ENCODE measurements at places on chromosomes 12 and 14.

- peak; percentile 28 for DNase-seq
These were observed 23.9 kb upstream of the FLVCR2 start for GRCh38 chr14:75554482-75554881.

- DNase-seq, result no peak
These were observed 17.8 kb downstream of the GUCY2C start for GRCh38 chr12:14678547-14679150.

DNA sequence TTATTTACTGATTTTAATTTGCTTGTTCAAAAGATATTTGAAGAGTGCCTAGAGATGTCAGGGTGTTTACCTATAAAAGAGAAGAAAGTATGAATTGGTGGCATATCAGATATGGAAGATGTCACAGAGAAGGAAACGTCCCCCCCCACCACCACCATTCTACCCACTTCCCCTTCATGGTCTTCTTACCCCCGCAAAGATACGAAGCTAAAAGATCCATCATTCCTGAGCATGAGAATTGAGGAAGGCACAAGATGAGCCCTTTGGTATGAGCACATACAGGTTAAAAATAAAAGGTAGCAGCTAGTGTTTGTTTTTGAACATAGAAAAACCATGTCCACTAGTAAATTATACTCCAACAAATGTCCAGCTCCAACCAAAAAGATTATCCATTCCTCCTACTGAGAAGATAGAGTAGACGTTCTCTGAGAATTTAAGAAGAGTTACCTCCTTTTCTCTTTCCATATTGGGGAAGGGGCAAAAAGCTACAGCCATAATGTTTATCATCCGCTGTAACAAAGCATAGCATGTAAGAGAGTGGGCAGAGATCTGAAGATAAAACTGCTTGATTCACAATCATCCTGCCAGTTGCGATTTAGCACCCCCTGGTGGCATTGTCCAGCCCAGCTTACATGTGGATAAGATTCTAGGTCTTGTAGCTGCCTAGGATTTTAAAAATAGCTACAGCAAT is 29.1 kb downstream of the NFYB start:
- peak; percentile 75 for DNase-seq

DNA sequence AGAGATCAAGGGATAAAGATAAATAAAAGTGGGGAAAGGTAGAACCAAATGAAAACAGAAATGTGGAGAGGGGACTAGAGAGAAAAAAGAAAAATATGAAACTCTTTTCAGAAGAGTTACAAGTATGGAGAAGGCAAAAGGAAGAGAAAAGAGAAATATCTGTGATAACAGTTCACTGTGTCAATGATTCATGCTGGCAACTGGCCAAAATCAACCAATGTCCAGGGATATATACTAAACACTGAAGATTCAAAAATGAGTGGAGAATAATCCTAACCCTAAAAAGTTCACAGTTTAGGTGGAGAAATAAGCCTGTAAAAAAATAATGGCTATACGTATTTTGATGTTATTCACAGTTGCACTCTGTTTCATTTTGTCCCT is 372.3 kb upstream of the KITLG start:
- DNase-seq, result peak; percentile 41

DNA sequence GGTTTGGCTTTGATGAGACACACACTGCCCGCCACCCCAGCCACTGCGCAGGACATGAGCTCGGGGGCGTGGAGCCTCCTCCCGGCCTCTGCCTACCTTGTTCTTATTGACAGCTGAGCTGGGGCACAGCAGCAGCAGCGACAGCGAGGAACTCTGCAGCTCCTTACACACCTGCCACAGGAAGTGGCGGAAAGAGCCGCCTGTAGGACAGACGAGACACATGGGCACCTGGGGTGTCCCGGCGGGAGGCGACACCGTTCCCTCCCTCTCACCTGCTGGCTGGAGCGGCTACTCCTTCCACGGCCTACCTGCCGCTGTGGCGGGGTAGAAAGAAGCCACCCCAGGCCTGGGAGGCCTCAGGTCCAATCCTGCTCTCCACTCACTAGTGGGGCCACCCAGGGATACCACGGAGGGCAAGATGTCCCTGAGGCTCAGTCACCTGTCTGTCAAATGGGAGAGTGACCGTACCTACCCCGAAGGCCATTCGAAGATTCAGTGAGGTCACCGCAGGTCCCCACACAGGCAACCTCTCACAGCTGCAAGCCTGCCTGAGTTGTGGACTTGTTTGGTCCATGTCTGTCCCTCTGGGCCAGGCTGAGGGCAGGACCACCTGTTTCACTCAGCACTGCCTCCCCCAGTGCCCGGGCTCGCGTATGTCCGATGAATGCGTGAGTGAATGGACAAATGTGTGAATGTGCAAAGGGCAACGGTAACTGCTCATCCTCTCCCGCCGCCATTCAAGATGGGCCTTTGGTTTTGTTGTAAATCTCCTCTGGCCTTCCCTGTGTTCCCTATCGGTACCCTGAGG is 42.6 kb downstream of the TRAFD1 start:
- DNase-seq, result no peak

DNA sequence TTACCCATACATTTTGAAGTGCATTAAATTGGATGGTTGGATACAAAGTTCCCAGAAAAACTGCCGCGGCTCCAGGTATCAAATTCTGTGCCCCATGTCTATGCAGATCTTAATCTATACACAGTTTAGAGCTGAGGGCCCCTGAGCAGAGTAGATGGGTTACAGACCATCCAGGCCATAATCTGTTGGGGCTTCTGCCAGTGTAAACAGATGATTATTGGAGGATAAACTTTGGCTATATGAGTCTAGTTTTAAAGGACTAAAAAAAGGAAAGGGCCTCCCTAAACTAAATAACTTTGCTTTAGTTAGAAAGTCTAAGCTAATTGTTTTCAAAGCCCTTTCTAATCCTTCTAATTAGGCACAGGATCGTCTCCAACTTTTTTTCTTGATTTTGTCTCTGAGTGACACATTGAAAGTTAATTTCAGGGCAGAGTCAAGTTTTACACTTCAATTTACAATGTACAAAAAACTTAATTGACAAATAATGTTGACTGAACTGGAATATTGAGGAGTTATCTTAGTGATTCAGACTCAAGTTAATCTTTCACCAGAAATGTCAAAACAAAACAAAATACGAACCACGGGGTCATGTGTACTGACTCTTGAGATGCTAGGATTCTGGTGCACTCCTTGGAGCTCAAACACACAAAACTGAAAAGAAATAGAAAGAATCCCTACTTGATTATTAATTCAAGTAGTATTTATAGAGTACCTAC is 133.9 kb upstream of the SCAF11 start:
- DNase-seq, result no peak

DNA sequence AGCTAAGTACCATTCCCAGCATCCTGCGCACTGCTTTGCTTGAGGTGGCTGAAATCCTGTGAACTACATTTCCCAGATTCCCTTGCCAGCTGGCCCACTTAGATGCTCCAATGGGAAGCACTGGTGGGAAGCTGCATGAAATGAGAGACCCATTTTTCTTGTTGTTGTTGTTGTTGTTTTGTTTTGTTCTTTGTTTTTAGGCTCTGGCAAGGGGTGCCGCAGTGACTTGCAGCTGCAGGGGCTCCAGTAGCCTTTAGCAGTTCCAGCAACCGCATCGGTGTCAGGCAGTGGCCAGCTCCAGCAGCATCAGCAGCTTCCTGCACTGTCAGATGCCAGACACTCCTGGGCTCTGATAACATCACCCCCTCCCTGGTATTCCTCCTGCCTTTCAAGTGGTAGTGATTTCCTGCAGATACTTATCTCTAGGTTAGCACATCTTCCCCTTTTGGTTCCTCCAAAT is 8.8 kb upstream of the EGLN3 start:
- no peak for DNase-seq

GRCh38 chr12:46677749-46678148 is 148.0 kb downstream of the SLC38A4 start:
- DNase-seq, result peak; percentile 50

GRCh38 chr12:81874586-81874985 is 115.4 kb upstream of the PPFIA2 start:
- DNase-seq, result no peak

- peak; percentile 84 for DNase-seq
These were observed 64.4 kb downstream of the TMX1 start for GRCh38 chr14:51304438-51304837.

DNA sequence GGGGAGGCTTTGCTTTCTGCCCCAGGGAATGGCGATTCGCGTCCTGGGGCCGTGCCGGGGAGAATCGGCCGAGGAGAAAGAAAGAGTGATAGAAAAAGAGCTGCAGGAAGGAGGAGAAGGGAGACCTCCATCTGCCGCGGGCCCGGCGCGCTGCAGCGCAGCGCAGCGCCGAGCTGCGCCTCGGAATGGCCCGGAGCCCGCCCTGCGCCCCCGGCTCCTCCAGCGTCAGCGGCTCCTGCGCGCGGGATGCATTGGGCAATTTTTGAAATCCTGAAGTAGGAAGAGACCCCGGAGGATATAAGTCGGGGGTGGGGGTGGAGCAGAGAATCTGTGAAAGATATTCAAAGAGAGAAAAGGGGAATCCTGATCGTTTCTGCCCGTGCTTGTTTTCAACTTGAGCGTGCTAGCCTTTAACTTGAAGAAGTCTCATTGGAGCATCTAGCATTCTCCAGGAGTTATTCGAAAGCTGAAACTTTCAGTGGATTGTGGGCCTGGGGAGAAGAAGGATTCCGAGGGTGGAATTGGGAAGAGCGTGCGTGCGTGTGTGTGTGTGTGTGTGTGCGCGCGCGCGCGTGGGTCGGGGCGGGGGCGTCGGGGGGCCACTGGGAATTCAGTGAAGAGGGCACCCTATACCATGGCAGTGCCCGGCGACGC is 441 bp downstream of the PDE3A start:
- DNase-seq, result peak; percentile 47

GRCh38 chr12:31312431-31312830 is 13.5 kb downstream of the SINHCAF start:
- DNase-seq, result no peak

DNA sequence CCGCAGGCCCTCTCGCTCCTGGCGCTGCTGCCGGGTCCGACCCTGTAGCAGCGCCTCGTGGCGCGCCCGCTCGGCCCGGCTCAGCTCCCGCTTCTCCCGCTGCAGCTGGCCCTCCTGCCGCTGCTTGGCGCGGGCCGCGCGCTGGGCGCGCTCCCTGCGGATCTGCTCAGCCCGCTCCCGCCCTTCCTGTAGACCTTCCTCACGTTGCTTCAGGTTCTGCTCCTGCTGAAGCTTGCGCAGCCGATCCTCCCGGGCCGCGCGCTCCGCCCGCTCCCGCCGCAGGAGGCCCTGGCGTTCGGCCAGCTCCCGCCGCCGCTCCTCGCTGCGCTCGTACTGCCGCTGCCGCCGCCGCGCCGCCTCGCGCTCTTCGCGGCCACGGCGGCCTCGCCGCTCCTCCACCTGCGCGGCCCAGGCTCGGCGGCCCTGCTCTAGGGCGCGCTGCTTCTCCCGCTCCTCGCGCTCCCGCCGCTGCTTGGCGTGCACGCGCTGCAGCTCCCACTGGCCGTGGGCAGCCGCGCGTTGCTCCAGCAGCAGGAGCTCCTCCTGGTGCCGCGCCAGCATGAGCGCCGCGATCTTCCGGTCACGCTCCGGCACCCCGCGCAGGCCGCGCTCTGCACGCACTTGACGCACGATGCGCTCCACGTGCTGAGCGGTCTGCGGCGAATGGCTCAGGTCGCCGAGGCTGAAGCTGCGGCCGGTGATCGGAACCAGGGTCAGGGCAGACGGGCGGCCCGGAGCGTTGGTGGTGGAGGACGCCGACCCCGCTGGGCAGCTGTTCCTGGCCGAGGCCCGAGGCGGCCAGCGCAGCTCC is 2.4 kb downstream of the CCDC177 start:
- DNase-seq, result no peak

- DNase-seq, result no peak
These were observed 212.8 kb upstream of the NOVA1 start for GRCh38 chr14:26810631-26811030.

DNA sequence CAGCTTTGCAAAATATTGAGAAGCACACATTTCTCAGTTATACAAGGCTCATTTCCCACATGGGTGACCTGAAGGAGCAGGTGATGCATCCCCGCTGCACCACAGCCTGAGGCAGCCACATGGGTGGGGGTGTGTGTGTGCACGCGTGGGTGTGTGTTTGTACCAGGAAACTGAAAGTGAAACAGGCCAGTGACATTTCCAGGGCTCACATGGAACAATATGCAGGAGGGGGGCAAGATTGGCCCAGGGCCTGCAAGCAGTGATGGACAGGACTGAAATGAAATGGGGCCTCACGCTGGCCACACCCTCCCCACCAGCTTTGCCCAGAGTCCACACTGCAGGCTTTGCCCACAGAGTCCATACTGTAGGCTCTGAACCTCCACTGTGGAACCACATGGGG is 154.2 kb upstream of the PARP11 start:
- no peak for DNase-seq

- DNase-seq, result peak; percentile 89
These were observed 131.5 kb downstream of the GPR135 start for GRCh38 chr14:59333668-59334067.

- no peak for DNase-seq
These were observed 9.4 kb downstream of the PSMB5 start for GRCh38 chr14:23025151-23025814.

DNA sequence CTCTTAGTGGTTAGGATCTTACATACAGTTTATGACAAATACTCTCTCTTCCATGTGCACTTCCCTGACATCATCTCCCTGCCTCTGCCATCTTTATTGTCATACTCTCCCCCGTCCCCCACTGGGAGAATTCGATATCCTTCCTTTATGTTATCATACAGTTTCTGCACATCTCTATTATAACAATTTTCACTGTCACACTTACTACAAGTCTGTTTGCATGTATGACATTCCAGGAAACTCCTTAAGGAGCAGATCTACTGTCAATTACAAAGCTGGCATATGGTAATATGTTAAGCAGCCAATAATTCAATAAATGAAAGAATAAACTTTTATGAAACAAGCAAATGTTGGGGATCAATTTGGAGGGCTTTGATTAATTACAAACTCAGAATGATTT is 91.1 kb downstream of the KCNH5 start:
- DNase-seq, result no peak

DNA sequence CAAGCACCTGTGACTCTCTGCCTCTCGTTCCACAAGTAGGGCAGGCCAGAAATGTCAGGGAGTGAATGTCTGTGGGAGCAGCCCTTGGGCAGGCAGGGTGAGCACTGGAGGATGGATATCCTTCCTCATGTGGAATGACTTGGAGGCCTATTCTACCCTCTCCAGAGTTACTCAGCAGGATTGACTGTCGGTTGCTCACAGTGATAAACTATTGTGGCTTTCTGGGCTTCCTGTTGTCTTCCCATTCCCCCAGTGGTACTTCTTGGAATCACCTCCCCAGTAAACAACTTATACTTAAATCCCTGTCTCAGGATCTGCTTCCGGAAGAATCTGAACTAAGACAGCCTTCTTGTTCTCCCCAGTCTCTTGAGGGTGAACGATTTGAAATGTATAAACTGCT is 79.6 kb upstream of the MANSC4 start:
- DNase-seq, result no peak

- DNase-seq, result no peak
These were observed 20.2 kb upstream of the FUT8 start for GRCh38 chr14:65392296-65392695.

- DNase-seq, result no peak
These were observed 25.3 kb upstream of the TCL1B start for GRCh38 chr14:95660651-95661515.
